NCI-H446 treated with DMSO at 0.1 percent for 48 hours (cell line): ENCODE measurements at places on chromosomes 6 and 20.
A peak's percentile ranks its signal among the peaks of the same experiment; 100 is the strongest.

GRCh38 chr6:90175627-90176538 lies 120.8 kb downstream of the BACH2 start:
- no peak for DNase-seq

- no peak for DNase-seq
Observed at GRCh38 chr6:170192905-170193304, 98.0 kb downstream of the DLL1 start.

GRCh38 chr6:45445749-45446549 lies 68.2 kb upstream of the SUPT3H start:
- peak; percentile 4 for DNase-seq

DNA sequence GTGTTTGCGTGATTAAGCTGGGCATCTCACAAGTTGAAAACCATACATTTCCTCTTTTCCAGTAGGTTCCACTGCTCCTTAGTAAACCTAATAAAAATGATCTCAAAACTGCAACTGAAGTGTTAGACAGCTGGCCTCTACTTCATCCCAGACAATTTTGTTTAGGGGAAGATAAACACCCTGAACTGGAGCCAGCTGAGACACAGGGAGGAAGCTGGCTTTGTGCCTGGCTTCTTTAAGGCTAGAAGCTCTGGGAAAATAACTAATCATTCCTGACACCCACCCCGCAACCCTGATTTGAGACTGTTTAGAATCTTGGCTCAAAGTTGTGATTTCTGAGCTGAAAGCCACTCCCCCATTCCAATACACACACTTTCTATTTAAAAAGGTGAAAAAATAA lies 11.6 kb downstream of the PTPRT start:
- no peak for DNase-seq

DNA sequence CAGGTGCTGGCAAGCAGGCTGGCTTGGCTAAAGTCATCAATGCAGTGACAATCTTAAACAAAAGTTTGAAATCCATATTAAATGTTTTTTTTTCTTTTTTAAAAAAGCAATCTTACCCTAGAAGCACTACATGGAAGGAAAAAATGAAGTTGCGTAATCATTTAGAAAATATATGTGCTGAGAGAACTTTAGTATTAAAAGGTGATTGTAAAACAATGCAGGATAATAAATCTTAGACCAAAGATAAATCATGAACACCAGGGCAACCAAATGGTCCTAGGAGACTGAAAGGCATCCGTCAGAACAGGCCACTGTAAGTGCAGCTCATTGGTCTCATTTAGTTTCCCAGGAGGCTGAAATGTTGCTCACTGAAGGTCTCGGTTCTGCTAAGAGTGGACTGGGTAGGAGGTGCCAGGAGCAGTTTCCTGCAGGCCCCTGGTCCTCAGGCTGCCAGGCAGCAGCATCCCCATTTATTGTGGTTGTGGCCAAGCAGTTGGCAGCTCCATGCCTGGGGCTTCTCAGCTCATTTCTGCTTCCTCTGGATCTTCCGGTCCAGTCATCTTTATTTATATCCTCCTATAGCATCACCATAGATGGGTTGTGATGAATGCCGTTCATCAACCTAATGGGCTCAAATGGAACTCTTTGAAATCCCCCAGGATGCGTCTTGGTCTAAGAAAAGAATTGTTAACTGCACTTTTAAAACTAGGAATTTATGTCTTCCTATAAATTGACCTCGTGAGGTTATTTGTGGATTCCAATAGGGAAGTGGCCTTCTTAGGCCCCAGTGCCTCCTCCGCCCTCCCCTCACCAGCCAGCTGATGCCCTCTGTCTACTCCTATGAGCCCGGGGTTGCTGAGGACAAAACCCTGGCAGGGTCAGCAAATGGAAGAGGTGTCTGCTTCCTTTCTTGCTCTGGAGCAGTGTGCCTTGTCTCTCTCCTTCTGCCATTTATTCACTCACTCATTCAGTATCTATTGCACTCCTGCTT lies 269.0 kb downstream of the UST start:
- no peak for DNase-seq

- DNase-seq: no peak
Observed at GRCh38 chr6:558089-558488, 98.8 kb downstream of the HUS1B start.

DNA sequence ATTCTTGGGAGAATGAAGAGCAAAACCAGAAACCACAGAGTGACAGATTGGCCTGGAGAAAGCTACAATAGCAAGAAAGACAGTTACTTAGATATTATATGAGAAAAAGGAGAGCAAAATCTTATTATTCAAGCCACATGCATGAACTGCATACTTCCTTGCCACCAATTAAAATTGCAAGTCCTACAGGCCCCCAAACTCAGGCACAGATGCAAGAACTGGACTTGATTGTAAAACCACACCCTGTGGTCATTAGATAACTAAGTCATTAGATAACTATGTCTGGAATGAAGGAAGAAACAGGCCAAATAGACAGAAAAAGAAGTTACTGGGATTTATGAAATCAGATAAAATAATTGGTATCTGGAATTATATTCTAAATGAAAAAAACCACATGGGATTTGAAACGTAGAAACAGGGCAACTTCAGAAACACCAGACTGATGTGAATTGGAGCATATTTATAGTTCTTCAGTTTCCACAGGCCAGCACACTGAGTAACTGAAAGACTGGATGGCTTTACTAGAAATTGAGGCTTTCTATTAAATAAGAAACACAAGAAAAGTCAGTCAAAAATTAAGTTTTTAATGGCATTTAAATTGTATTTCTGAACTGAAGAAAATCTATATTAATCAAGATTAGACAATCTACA lies 49.4 kb upstream of the CARMIL1 start:
- DNase-seq: no peak

GRCh38 chr6:6199678-6200077 lies 120.8 kb downstream of the F13A1 start:
- no peak for DNase-seq

DNA sequence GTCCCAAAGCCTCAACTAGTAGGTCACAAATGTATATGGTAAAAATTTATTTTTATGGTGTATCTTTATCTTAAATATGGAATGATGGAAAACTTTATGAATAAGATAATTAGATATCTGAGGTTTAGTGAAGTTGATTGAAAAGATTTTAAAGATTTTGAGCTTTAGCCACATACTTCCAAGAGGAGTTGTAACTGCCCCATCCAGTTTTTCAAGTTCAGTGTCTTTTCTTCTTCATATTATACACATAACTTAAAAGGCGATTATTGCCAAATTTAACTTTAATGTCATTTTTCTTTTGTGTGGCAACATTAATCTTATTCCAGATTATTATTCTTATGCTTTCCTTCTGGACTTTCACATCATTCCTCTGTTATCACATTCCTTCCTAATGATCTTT lies 266.4 kb downstream of the TINAG start:
- no peak for DNase-seq

GRCh38 chr6:5338177-5338960 lies 77.1 kb downstream of the FARS2 start:
- DNase-seq: no peak

DNA sequence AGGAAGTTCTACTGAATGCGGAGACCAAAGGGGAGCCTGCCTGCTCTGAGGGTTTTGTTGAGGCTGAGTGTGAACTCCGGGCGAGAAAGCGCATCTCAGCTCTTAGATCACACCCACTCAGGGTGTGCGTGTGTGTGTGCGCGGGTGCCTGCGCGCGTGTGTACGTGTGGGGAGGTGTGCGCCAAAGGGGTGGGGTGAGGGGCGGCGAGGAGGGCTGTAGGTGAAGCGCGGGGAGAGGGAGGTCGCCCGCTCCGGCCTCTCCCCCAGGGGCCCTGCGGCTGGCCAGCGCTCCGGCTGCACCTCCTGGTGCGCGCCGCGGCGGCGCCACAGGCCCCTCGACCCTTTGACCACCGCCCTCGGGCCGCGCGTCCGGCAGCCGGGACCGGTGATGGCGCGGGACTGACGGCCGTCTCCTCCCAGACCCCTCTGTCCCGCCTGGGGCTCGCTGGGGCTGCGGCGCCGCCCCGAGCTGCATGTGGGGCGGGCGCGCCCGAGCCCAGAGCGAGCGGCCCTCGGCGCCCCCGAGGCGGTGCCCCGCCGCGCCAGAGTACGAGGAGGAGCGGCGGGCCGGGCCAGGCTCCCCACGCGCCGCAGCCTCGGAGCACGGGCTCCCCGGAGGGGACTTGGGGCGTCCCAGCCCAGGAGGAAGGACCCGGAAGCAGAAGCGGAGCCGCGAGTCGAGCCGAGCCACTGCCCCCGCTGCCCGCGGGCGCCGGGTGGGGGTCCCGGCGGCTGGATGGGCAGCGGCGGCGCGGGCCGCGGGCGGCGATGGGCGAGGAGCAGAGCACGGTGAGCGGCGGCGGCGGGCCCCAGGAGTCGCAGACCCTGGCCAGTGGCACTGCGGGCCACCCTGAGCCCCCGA lies at the start of gene RNF217:
Gene RNF217, plus strand, starts transcription at position 661 of the 862 bp plus-strand sequence. Its CDS starts 108 bp downstream, at position 769.
- DNase-seq: no peak

DNA sequence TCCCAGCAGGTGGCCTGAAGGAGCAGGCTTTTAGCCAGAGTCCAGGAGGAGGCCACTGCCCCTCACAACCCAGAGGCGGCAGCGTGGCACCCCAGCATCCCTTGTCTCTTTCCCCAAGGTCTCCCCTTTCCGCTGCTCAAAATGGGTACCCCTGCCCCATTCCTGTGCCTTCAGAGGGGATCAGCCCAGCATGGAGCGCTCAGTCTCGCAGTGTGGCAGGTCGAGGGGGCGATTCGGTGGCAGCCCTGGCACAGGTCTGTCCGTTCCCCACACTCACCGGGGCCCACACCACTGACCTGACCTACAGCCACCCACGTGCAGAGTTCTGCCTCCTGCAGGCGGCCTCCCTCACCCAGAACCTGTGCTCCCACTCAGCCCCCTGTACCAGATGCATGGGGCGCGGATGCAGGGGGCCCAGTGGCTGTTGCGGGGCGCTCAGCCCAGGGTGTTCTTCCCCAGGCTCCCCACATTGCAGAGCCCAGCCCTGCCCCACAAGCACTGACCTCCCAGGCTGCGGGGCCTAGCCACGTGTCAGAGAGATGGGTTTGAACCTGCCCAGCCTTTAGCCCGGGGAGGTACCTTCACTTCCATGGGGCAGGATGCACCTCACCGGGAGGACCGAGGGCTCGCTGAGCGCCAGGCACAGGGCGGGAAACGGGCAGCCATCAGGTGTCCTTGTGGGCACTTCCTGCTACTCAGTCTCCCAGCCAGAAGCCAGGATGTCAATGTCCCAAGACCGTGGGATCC lies 41.8 kb downstream of the DSTN start:
- no peak for DNase-seq

GRCh38 chr6:162572240-162572639 lies 155.3 kb downstream of the PRKN start:
- DNase-seq: no peak

- no peak for DNase-seq
Observed at GRCh38 chr20:50475681-50476292, 34.4 kb upstream of the PTPN1 start.

DNA sequence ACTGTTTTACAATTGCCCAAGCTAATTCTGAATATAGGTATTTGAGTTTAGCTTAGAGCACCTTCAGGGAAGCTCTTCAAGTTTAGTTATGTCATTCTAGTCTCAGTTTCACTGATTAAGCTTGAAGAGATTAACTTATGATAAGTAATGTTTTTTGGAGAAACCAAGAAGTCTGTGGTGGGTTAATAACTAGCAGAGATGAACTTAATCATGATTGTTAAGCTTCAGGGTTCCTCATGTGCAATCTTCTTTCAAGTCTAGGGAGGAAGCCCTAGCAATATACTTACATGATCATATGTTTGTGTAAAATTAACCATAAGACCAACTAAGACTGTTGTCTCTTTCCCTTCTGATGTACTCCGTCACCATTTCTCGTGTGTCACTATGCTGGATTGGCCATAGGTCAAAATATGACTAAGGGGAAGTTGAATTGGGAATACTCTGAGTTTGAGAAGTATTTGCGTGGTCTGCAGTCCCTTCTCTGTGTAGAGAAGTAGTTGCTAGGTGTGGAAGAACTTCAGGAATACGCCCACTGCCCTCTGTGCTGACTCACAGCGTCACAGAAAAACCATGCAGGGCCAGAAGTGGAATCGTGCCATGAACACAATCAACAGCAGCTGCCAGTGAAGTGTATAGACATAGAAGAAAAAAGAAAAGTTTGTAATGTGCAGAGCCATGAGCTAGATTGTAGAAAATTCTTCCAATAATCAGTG lies 88.3 kb downstream of the SH3BGRL2 start:
- no peak for DNase-seq

DNA sequence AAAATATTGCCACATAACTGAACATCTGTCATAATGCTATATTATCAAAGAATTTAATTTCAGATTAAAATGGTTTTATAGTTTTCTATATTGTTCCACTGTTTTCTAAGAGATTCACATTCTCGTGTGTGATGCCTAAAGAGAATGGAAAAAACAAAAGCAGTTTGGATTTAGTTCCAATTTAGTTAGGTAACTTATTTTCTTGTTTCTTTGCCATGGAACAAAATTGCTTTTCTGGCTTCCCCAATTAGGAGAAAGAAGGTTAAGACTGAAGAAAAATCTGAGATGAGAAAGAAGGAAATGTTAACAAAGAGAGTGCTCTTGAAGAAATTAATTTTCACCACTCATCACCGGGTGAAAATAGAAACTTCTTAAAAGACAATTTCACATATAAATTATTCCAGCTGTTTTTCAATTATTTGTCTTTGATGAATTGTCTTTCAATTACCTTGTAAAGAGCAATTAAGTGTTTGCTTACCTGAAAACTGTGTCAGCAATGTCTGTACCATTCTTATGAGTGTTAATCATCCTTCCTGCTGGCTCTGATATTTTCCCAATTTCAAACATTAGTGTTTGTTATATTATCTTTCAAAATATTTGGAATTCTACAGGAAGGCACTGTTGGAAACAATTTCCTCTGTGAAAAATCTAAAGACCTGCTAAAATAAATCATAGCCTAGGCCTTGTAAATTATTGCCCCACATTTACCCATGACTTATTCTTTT lies 19.5 kb downstream of the PHACTR2 start:
- DNase-seq: no peak

DNA sequence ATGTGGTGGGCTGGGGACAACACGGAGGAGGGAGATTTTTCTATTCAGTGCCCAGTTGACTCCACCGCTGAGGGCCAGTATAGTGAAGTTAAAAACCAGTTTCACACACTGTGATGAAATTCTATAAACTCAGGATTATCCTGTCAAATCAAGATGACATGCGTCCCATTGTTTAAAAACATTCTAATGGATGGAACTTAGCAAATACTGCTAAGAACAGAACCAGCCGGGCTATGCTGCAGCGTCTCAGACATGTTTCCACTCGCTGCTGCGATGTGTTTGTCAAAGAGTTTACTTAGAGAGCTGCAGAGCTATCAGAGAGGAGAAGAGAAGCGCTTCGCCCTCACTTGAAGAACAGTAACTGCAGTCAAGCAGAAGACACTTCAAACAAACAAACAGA lies 212.6 kb upstream of the FOXQ1 start:
- no peak for DNase-seq
